ENCODE measurements at places on chromosomes 3 and 15. TPM values are rescaled to one million over a fixed set of nuclear protein-coding genes. Genes with fewer than 3 reads are reported as not detected.

Gene DAZL
- not detected for total RNA-seq

DNA sequence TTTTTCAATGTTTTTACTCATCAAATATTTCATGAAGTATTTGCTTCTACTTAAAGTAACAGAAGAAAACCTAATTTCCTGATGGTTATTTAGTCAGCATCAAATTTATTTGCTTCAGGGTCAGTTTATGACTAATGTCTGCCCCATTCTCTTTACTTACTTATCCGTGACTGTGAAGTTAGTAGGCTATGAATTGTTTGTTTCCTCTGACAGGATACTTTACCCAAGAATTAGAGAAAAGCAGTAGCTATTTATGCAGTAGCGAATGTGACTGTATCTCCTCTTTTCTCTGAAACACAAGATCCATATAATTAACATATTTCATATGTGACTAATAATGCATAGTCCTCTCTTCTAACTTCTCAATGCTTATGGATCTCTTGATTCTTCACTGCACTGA lies 329.9 kb upstream of the ROBO1 start:
- no peak for DNase-seq

GRCh38 chr15:82294061-82294690 lies 31.6 kb downstream of the SAXO2 start:
- DNase-seq = no peak

Gene U2SURP
- total RNA-seq = 152 TPM

Gene LINGO1
- 36.8 TPM for total RNA-seq

DNA sequence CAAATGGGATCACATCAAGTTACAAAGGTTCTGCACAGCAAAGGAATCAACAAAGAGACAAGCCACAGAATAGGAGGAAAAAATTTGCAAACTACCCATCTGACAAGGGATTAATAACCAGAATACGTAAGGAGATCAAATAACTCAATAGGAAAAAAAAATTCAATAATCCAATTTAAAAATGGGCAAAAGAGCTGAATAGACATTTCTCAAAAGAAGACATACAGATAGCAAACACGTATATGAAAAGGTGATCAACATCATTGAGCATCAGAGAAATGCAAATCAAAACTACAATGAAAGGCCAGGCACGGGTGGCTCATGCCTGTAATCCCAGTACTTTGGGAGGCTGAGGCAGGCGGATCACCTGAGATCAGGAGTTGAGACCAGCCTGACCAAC lies 23.5 kb upstream of the CPEB1 start:
- DNase-seq = no peak

DNA sequence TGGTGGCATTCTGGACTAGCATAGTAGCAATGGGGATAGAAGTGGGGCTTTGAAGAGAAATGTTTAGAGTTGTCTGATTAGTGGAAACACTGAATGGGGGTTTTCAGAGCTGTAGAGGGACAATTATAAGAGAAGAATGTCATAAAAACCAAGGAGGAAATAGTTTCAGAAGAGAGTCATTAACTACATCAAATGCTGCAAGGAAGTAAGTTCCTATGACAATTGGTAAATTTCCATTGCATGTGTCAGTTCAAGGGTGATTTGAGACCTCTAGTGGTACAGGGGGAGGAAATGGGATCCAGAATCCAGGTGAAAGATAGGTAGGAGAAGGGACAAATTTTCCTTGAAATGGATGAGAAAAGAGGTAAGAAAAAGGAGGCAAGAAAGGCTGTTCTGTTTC lies 68.3 kb upstream of the TBC1D5 start:
- DNase-seq = no peak

Gene NR1I2
- total RNA-seq = 0.26 TPM

- no peak for DNase-seq
These were observed 626.1 kb downstream of the CADM2 start for GRCh38 chr3:85584779-85585356.

DNA sequence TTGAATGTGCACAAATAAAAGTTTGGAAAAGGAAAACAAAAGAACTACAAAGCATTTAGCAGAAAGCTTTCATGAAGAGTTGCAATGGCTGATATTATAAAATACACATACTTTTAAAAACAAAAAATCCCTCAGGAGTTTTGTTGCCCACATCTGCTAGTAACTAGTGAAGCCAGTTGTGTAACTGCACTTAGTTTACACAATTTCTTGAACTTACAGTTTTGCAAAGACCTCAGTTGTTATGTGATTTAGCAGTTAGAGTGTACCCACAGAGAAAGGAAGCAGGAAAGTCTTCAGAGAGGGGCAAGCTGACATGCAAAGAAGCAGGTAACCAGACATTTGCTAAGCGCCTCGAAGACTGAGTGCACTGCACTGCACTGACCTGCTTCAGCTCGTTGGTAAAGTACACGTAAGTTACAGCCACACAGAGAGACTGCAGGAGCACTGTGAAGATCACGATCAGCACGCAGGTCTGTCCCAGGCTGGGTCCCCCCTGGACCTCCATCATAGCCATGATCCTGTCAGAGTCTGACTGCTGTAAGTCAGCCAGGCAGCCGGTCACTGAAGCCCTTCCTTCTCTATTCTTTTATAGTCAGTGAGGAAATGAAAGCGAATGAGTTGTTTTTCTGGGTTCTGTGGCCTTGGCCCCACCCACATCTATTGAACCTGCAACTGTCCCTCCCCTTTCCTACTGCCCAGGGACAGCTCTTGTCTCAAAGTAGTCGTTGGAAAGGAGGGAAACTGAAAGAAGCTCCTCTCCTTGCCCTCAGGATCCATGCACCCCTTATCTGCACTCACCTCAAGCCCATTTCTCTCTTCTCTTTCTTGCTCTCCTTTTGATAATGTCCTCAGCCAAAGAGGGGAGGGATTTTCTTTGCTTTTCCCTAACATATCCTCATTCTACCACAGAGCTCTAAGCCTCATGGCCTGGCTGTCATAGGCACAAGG lies at the start of gene TNFSF10:
Gene TNFSF10 (minus strand): TSS at position 560 of the 948 bp plus-strand sequence. CDS start 46 bp downstream, at position 514.
- DNase-seq = peak; percentile 2

GRCh38 chr3:177308286-177308685 lies 111.0 kb upstream of the TBL1XR1 start:
- no peak for DNase-seq

GRCh38 chr3:15310491-15311370 lies 21.7 kb downstream of the SH3BP5 start:
- DNase-seq = no peak

All from neural crest cell (in vitro differentiated cells).